ENCODE measurements at places on chromosomes 7 and 10.

- DNase-seq, result no peak
These were observed 236.9 kb upstream of the IGFBP3 start for GRCh38 chr7:46157931-46158330.

DNA sequence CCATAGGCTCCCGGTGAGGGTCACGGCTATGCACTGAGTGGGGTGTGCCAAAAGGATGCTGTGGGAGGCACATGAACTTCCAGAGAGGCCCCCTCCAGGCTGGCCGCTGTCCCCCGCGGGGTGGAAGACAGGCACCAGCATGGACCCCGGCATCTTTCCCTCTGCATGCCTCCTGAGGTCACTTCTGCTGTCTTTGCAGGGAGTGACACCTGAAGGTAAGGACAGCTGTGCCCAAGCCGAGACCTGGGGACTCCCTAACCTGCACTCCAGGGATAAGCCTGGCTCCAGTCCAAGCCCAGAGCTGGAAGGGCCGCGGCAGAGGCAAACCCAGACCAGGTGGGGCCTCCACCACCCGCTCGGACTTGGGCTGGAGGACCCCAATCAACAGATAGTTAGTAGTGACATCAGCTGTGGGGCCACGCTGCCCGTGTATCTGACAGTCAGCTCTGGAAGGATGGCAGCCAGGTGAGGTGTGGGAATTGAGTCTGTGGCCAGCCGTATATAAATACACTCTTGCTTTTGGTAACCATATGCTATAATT lies 340.7 kb upstream of the MKI67 start:
- no peak for DNase-seq

DNA sequence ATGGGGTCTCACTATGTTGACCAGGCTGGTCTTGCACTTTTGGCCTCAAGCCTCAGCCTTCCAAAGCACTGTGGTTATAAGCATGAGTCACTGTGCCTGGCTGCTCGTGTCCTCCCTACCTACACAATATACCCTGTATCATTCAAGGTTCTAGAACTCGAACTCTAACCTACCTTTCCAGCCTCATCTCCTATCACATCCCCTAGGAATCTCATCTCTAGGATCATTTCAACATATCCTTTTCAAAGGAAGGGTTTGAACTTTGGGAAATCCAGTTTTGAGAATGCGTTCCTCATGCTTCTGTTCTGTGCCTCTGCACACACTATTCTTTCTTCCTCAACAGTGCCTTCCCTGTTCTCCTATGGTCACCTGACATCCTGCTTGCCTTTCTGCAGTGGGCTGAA lies 87.8 kb upstream of the RHEB start:
- no peak for DNase-seq

DNA sequence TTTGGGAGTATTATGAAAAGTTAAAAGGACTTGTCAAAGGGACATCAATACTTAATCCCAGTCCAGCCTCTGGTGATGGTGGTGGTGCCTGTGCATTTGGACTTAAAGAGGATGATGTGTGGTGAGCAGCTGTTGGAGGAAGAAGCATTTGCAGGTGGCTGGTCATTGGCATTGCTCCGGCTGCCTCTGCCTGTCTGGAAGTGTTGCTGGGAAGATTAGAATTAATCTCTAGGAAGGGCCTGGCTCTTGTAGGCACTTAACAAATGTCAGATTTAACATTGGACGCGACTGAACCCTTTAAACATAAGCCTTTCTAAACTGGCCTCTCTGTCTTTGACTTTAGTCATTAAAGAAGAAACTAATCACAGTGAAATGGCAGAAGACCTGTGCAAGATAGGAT lies 58.8 kb downstream of the FIGNL1 start:
- no peak for DNase-seq

GRCh38 chr7:155257482-155258225 lies 40.0 kb upstream of the INSIG1 start:
- DNase-seq, result no peak
